ENCODE measurements at places on chromosomes 7 and 10.

GRCh38 chr10:7337431-7338171, 73.2 kb downstream of the SFMBT2 start:
- H3K27ac ChIP-seq: peak overlapping the region; percentile 12
- DNase-seq: no peak
- H3K36me3 ChIP-seq: peaks cover 57% of the 10 kb centered on the region
- H3K4me3 ChIP-seq: no peak overlapping the region
- H3K27me3 ChIP-seq: no peaks in the 10 kb centered on the region

- peaks cover 21% of the 10 kb centered on the region for H3K36me3 ChIP-seq
- DNase-seq: no peak
- H3K4me1 ChIP-seq: no peaks in the 10 kb centered on the region
These were observed 23.1 kb downstream of the RCC1L start for GRCh38 chr7:75050501-75050900.

GRCh38 chr7:135509589-135509838, 388 bp downstream of the CNOT4 start:
- DNase-seq: no peak
- H3K27ac ChIP-seq: no peak overlapping the region
- H3K36me3 ChIP-seq: peaks cover 2% of the 10 kb centered on the region
- H3K4me3 ChIP-seq: no peak overlapping the region

GRCh38 chr10:86944471-86944870, 12.9 kb downstream of the MMRN2 start:
- peaks cover 13% of the 10 kb centered on the region for H3K27me3 ChIP-seq
- no peak overlapping the region for H3K4me3 ChIP-seq
- no peak overlapping the region for H3K27ac ChIP-seq
- H3K36me3 ChIP-seq: no peaks in the 10 kb centered on the region

GRCh38 chr10:36534471-36535002, 590.9 kb upstream of the ANKRD30A start:
- H3K4me1 ChIP-seq: no peaks in the 10 kb centered on the region
- no peaks in the 10 kb centered on the region for H3K36me3 ChIP-seq
- no peaks in the 10 kb centered on the region for H3K27me3 ChIP-seq
- H3K27ac ChIP-seq: no peak overlapping the region
- no peak overlapping the region for H3K4me3 ChIP-seq
- no peak for DNase-seq

DNA sequence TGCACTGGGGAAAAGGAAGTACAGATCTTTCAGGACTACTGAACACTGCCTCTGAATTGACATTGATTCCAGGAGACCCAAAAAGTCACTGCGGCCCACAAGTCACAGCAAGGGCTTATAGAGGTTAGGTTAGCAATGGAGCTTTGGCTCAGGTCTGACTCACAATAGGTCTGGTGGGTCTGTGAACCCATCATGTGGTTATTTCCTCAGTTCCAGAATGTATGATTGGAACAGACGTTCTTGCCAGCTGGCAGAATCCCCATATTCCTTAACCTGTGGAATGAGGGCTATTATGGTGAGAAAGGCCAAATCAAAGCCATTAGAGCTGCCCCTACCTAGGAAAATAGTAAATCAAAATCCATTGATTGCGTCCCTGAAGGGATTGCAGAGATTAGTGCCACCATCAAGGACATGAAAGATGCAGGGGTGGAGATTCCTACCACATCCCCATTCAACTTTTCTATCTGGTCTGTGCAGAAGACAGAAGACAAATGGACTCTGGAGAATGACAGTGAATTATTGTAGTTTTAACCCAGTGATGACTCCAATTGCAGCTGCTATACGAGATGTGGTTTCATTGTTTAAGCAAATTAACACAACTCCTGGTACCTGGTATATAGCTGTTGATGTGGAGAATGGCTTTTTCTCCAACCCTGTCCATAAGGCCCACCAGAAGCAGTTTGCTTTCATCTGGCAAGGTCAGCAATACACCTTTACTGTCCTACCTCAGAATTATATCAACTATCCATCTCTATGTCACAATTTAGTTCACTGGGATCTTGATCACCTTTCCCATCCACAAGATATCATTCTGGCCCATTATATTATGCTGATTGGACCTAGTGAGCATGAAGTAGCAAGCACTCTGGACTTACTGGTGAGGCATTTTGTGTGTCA, 44.5 kb upstream of the PIK3CG start:
- no peaks in the 10 kb centered on the region for H3K36me3 ChIP-seq
- H3K4me3 ChIP-seq: no peak overlapping the region
- no peaks in the 10 kb centered on the region for H3K4me1 ChIP-seq
- no peak for DNase-seq
- H3K27me3 ChIP-seq: no peaks in the 10 kb centered on the region
- H3K27ac ChIP-seq: no peak overlapping the region

GRCh38 chr7:128424686-128425275, 15.0 kb upstream of the IMPDH1 start:
- no peak for DNase-seq
- no peak overlapping the region for H3K27ac ChIP-seq
- H3K36me3 ChIP-seq: no peaks in the 10 kb centered on the region
- peaks cover 7% of the 10 kb centered on the region for H3K4me1 ChIP-seq

DNA sequence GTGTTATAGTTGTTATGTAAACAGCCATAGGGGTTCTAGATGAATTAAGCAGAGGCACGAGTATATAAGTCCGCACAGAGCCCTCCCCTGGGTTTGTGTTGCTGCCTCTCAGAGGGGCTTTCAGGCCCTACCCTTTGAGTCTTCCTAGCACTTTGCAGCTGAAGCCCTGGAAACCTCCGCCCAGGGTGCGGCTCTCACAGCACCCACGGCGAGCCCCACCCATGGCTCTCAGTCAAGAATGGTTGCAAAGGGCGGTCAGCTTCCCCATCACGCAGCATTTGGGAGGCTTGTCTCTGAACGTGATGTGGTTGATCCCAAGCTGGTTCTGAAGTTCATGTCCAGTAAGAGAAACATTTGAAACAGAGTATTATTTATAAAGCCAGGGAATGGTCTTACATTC, 18.8 kb upstream of the INSIG1 start:
- no peaks in the 10 kb centered on the region for H3K36me3 ChIP-seq
- peaks cover 52% of the 10 kb centered on the region for H3K27me3 ChIP-seq
- H3K4me1 ChIP-seq: peaks cover 12% of the 10 kb centered on the region
- no peak overlapping the region for H3K27ac ChIP-seq
- no peak for DNase-seq
- no peak overlapping the region for H3K4me3 ChIP-seq

DNA sequence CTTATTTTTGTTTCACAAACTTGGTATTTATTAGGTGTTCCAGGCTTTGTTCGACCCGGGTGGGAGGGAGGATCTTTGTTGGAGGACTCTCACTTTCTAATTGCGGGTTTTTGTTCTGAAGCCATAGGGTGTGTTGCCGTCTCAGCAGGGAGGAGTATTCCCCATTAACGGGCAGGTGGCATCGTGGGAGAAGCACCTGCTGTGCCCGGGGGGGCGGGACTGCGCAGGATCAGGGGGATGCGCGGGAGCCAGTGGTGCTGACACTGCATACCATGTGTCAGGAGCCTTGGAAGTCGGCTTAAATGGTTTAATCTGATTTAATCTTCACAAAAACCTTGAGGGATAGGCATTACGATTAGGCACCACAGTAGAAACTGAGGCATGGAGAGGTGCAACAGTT, 113.0 kb downstream of the MGMT start:
- no peaks in the 10 kb centered on the region for H3K27me3 ChIP-seq
- H3K4me3 ChIP-seq: no peak overlapping the region
- no peak overlapping the region for H3K27ac ChIP-seq
- H3K36me3 ChIP-seq: peaks cover 11% of the 10 kb centered on the region
- no peak for DNase-seq

DNA sequence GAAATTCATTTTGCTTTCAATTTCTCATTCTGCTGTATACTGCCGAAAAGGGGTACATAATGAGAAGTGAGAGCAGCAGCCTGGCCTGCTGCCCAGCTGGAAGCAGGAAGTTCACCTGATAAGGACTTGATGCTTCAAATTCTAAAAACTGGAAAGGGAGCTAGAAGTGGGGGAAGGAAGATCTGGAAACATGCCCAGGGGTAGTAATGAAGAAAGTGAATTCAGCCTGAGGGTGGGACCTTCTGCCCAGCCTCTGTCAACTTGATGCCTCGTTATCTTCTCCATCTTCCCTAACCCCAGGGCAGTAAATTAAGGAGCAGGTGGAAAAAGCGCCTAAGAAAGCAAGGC, 69.4 kb downstream of the ARMH3 start:
- DNase-seq: no peak
- H3K27ac ChIP-seq: no peak overlapping the region
- H3K4me1 ChIP-seq: peaks cover 5% of the 10 kb centered on the region
- peaks cover 34% of the 10 kb centered on the region for H3K36me3 ChIP-seq

DNA sequence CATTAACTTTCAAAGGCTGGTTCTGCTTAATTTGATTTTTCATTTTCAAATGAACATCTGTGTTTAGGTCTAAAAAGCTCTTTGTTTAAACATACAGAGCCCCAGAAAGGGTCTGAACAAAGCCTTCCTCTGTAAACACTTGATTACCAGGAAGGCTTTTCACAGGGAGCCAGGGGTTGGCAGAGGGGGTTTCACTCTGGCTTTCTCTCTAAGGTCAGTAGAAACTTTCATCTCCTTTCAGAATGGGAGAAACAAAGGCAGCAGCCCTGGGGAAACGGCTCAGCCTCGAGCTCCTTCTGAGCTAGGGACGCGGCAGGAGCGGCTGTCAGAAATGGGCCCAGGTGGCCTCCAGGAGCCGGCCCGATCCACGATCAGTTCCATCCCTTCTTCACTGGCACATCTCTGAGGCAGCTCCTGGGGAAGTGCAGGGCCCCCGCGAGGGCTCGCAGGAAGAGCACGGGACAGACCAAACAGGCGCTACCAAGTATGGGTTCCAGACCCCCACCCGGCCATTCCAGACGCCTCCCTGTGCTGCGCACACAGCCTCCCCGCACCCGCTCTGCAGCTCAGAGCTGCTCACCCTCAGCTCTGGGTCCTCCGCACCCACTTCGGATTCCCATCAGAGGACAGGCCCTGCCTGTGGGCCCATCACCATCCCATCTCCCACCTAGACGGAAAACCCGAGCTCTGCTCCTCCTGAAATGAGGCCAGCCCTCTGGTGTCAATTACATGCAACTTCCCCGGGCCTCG, 124.1 kb downstream of the MAD1L1 start:
- H3K4me1 ChIP-seq: peaks cover 40% of the 10 kb centered on the region
- no peaks in the 10 kb centered on the region for H3K36me3 ChIP-seq
- H3K27ac ChIP-seq: no peak overlapping the region
- no peak for DNase-seq
- no peak overlapping the region for H3K4me3 ChIP-seq

DNA sequence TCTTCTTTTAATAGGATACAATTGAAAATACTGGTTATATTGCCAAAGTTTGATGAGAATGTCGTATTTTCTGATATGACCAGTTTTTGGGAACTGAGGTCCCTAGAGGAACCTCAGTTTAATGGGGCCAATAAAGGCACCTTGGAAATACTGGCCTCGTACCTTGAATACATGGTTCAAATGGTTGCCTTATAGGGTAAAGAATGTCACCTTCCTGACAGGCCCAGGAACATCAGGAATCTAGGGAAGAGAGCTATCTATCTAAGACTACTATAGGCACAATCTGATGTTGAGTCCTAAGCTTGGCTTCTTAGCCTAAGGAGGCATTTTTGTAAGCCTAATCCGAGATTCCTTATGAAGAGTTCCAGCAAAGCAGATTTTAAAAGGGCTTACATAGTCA, 9.3 kb downstream of the SHTN1 start:
- no peak overlapping the region for H3K4me3 ChIP-seq
- H3K36me3 ChIP-seq: no peaks in the 10 kb centered on the region
- no peaks in the 10 kb centered on the region for H3K4me1 ChIP-seq
- no peak for DNase-seq
- peaks cover 2% of the 10 kb centered on the region for H3K27me3 ChIP-seq

- peaks cover 93% of the 10 kb centered on the region for H3K27me3 ChIP-seq
- H3K27ac ChIP-seq: peak overlapping the region; percentile 45
- peak; percentile 44 for DNase-seq
- H3K36me3 ChIP-seq: no peaks in the 10 kb centered on the region
These were observed 12.3 kb downstream of the CNPY1 start for GRCh38 chr7:155533827-155534690.

DNA sequence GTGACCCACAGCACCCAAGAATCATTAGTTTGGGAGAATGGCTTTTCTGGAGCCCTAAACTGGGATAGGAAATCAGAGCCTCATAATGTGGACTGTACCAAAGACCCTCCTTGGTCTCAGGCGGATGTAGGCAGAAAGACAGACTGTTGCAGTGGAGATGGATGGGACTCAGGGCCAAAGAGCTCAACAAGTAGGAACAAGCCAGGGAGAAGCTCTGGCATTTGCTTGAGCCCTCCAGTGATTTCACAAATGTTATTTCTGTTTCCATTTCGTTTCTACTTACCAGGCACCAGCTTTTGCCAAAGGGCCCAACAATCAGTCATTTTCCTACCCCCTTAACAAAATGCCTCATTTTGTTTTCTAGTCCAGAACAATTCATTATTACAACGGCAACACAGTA, 762.7 kb downstream of the KCNMA1 start:
- no peaks in the 10 kb centered on the region for H3K4me1 ChIP-seq
- no peak overlapping the region for H3K4me3 ChIP-seq
- no peaks in the 10 kb centered on the region for H3K36me3 ChIP-seq
- no peaks in the 10 kb centered on the region for H3K27me3 ChIP-seq
- no peak overlapping the region for H3K27ac ChIP-seq
- no peak for DNase-seq

GRCh38 chr7:7912937-7913336, 55.7 kb upstream of the GLCCI1 start:
- no peak overlapping the region for H3K4me3 ChIP-seq
- H3K27me3 ChIP-seq: peaks cover 4% of the 10 kb centered on the region
- H3K36me3 ChIP-seq: no peaks in the 10 kb centered on the region
- H3K4me1 ChIP-seq: no peaks in the 10 kb centered on the region
- DNase-seq: no peak

GRCh38 chr7:37081436-37081835, 357.1 kb upstream of the AOAH start:
- no peak overlapping the region for H3K4me3 ChIP-seq
- H3K27ac ChIP-seq: no peak overlapping the region
- no peaks in the 10 kb centered on the region for H3K27me3 ChIP-seq
- no peak for DNase-seq
- H3K4me1 ChIP-seq: peaks cover 17% of the 10 kb centered on the region

DNA sequence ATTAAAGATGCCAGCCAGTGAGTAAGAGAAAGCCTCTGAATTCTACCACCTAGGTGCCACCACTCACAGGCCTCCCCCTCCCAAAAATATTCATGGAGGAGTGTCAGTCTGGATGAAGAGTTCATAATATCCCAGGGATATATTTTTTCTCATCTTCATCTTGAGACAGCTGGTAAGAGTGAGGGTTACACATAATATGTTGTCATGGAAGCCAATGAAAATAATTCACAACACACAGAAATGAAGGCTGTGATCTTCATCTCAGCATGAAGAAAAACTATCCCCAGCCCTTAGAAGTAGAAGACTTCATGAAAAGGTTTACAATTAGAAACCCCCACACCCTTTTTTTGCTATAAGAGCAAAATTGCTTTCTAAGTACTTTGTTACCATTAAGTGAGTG, 175.6 kb downstream of the DNAH11 start:
- no peak overlapping the region for H3K27ac ChIP-seq
- no peak for DNase-seq
- H3K27me3 ChIP-seq: no peaks in the 10 kb centered on the region
- no peak overlapping the region for H3K4me3 ChIP-seq
- H3K4me1 ChIP-seq: no peaks in the 10 kb centered on the region

GRCh38 chr7:84294847-84295455, 100.4 kb upstream of the SEMA3A start:
- no peak overlapping the region for H3K4me3 ChIP-seq
- H3K4me1 ChIP-seq: no peaks in the 10 kb centered on the region
- DNase-seq: no peak

All from activated naive CD4-positive, alpha-beta T cell treated with anti-CD3 and anti-CD28 coated beads, Interleukin-2, amount 10 ng/mL, durations not matched to agents 7 days and 5 days (primary cell).